ENCODE measurements at places on chromosomes 1 and 21.

- no peak for DNase-seq
Measured at GRCh38 chr1:240524356-240525069, 87.4 kb downstream of the GREM2 start.

GRCh38 chr21:31666445-31667010 is 7.0 kb downstream of the SOD1 start:
- no peak for DNase-seq

GRCh38 chr1:165137551-165138316 is 218.8 kb downstream of the LMX1A start:
- no peak for DNase-seq

- no peak for DNase-seq
Measured at GRCh38 chr1:95386371-95386770, 152.4 kb downstream of the RWDD3 start.

GRCh38 chr1:194535369-194535768 is 1349.0 kb upstream of the B3GALT2 start:
- no peak for DNase-seq

GRCh38 chr1:17082761-17083160 is 28.9 kb upstream of the SDHB start:
- no peak for DNase-seq

GRCh38 chr1:160117709-160118183 is 2.2 kb downstream of the ATP1A2 start:
- DNase-seq, result no peak

All from smooth muscle cell of the brain vasculature (primary cell).